ENCODE measurements at places on chromosomes 5 and 9.

- DNase-seq = no peak
Measured at GRCh38 chr5:58201922-58202648, 257.8 kb downstream of the PLK2 start.

- no peak for DNase-seq
Measured at GRCh38 chr5:121707178-121707577, 144.5 kb upstream of the FTMT start.

DNA sequence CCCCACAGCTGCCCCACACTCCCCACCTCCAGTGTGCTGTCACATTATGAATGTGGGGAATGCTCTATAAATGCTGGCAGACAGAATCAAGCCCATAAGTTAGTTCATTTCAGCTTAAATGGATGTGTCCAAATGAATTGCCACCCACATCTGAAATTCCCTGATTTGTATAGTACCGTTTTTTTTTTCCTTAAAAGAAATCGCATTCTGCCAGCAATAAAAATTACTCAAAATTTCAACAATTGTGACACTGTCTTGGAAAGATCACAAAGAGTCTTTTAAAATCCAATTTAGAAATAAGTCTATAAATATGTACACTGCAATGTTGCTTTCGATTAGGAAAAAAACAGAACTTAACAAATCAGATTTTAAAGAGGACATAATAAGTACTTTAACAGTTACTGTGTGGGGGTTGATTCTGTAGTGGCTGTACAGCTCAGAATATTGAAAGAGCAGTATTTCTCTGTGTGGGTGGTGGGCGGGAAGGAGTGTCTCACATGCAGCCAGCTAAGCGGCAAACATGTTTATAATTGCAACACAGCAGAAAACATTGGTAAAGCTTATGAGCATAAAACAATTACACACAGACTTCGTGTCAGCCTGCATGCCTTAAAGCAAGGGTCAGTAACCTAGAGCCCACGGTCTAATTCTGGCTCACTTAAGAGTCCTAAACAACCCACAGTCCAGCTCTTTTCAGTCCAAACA, 24.9 kb upstream of the CSNK1G3 start:
- no peak for DNase-seq

- DNase-seq = no peak
Measured at GRCh38 chr9:24413651-24414050, 132.0 kb downstream of the IZUMO3 start.

- no peak for DNase-seq
Measured at GRCh38 chr5:657570-657969, 35.6 kb downstream of the TPPP start.

DNA sequence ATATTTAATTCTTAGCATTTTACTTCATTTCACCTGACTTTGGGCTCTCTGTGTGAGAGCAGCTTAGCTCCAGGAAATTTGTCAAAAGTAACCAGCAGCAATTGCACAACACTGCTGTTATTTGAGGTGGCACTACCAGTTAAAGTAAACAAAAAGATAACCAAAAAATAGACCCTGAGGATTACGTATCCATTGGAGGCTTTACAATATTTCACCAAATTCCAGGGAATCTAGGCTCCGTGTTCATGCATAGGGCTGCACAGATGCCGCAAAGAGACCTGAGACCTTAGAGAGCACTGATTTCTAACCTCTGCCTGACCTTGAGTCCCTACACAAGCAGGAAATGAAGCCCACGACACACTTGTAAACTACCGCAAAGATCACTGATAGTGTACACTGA, 1392.7 kb upstream of the CDH6 start:
- no peak for DNase-seq

Measured in SHP77 (cell line).